ENCODE measurements at places on chromosomes 7 and 10.
A peak's percentile ranks its signal among the peaks of the same experiment; 100 is the strongest.

GRCh38 chr10:6607778-6608177, 27.7 kb upstream of the PRKCQ start:
- no peak for DNase-seq

DNA sequence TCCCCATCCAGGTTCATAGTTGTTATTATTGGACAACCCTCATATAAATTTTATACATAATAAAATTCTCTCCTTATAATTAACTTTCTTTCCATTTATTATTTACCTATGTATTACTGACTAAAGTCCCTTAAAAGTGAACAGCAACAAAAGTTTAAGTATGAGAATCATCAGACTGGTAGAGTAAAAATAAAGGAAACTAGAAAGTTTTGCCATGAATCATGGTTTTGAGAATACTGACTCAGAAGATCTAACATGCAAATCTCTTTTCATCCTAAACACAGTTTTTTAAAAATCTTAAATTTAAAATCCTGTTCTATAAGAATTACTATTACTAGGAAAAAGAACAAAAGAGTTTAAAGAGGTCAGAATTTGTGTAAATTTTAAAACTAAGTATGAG, 32.1 kb downstream of the HERC4 start:
- DNase-seq, result no peak

- DNase-seq, result no peak
These were observed 48.4 kb upstream of the GLI3 start for GRCh38 chr7:42285383-42285824.

- DNase-seq, result no peak
These were observed 74.4 kb upstream of the PAX2 start for GRCh38 chr10:100670828-100671479.

GRCh38 chr7:41451826-41452225, 251.1 kb downstream of the INHBA start:
- DNase-seq, result no peak

DNA sequence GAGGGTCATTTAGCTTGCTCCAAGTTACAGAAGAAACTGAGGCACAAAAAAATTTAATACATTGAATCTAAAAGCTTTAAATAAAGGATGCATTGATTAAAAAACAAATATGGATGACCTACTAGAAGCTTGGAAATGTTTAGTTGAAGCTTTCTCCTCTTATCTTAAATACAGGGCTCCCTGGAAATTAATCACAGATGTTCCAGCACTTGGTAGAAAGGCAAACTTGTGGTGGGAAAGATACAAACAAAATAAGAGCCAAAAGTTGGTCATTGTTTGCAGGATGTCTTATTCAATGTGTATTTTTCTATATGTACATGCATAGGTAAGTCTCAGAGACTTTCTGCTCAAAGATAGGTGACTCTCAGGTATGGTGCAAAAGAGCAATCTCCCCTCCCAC, 40.7 kb upstream of the LYZL1 start:
- no peak for DNase-seq

GRCh38 chr10:132366499-132366898, 30.5 kb upstream of the PWWP2B start:
- DNase-seq, result no peak

GRCh38 chr7:22445140-22445743, 54.7 kb downstream of the STEAP1B start:
- peak; percentile 23 for DNase-seq

DNA sequence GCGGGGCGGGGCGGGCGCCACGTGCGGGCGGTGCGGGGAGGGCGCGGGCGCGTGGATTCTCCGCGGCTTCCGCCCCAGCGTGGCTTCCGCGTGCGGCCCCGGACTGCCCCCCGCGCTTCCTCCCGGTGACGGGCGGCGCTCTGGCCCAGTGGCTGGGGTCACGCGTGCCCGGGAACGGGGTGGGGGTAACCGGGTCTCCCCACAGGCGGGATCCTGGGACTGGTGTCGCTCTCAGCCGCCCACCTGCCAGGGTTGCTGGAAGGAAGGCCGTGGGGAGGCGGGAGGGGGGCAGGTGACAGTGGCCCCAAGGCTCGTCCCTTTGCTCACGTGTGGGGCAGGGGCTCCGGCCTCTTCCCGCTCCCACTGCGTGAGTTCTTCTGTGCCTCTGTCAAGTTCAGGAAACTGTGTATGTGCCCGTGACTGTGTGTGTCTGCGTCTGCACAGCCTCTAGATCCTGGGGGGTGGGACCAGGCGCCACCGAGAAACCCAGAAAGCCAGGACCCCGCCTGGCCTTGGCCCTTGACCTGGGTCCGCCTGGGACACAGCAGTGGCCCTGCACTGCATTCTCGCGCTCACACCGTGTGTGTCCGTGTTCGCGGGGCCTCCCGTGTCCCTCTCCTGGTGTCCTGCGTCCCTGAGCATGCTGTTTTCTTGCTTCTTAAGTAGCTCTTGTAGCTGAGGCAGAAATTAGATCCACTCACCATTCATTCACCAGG, 919 bp downstream of the MAFK start:
- no peak for DNase-seq

GRCh38 chr10:29608062-29608461, 26.7 kb downstream of the SVIL start:
- DNase-seq, result peak; percentile 10

GRCh38 chr10:43203448-43204041, 63.3 kb downstream of the RASGEF1A start:
- DNase-seq, result no peak

DNA sequence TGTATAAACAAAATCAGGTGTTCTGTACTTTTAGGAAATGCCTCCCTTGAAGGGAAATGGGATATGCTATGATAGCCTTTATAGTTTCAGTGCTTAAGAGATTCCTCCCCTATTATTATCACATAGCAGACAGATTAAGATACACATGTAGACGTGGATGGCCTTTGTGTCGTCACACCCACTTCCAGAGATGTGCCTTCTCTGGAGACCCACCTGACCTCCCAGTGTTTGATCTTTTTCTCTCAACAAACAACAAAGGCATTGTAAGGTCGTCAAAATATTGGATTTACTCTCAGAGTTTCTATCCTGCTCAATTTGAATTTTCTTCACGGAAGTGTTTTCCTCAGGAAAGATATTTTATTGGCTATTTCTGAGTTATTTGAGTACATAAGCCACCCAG, 25.7 kb upstream of the C1GALT1 start:
- no peak for DNase-seq

DNA sequence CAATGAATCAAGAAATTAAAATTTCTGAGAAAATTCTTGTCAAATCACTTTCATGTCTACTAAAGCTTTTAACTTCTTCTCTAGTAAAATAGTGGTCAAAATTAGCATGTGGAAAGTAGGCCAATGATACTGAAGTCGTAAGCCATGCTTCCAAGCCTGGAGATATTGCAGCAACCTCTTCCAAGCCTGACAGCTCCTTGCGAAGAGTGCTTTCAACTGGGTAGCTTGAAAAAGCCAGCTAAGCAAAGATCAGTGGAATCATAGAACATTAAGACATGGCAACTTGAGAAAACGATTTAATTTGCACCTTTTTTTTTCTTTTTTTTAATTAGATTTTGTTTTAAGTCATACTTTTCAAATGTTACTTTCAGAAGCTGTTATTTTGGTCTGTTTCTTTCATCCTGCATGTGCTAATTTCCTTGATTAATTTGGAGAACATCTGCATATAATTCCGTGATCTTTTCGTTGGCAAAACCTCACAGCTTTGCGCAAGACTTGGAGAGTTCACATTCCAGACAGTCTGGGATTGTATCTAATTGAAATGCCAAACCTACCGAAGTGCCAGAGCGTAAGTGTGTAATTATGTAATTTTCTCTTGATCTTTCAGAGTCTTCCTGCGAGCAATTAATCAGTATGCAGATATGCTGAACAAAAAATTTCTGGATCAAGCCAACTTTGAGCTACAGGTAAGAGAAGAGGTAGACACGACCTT, 142.2 kb upstream of the INSYN2A start:
- DNase-seq, result no peak

DNA sequence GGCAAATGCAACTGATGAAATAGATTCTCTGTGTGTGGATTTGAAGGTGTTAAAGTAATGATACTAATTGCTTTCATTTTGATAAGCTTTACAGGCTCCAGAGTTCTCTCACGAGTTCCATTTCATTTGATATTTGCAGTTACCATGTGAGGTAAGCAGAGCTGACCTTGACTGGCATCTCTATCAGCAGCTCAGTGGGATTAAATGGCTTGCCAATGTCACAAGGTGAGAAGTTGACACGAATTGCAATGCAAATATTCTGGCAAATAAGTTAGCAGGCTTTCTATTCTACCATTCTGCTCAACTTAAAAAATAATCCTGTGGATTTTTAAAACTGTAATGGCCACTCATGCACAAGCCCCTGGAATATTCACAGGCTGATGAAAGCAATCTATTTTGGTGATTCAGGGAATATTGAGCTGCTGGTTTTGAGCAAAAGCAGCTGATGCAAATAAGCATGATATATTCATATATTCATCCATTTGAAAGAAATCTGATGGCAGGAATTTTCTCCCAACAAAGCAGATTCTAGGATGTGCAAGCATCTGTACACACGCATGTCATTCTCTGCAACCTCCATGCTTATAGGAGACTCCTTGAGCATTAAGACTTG, 64.5 kb upstream of the ANKRD1 start:
- DNase-seq, result no peak

GRCh38 chr10:68087685-68088401, 12.8 kb upstream of the HERC4 start:
- no peak for DNase-seq

DNA sequence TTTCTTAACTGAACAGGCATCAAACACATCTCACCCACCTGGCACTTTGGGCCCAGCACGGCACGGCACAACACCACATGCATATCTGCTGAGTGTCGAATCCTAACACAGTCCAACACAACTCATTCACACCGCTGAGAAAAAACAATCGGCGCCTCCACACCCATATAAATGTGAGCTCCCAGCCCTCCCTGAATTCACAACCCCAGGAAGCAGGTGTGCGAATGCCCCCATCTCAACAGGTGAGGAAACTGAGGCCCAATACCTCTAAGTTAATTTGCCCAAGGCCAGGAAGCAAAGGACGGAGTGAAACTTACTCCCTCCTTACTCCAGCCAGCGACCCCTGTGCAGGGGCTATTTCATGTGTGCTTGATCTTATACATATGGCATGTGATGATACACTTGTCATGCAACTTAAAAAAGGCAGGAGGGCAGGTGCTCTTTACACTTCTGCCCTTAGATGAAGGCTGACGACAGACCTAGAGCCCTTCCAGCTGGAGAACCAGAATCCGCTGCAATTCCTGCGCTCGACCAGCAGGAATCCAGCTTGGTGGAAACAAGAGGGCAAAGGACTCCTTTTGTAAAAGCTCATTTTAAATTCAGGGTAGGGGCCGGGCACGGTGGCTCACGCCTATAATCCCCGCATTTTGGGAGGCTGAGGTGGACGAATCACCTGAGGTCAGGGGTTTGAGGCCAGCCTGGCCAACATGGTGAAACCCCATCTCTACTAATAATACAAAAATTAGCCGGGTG, 116.0 kb downstream of the LARP4B start:
- DNase-seq, result no peak

- DNase-seq, result peak; percentile 98
These were observed 188.6 kb downstream of the ETV1 start for GRCh38 chr7:13800694-13801448.

DNA sequence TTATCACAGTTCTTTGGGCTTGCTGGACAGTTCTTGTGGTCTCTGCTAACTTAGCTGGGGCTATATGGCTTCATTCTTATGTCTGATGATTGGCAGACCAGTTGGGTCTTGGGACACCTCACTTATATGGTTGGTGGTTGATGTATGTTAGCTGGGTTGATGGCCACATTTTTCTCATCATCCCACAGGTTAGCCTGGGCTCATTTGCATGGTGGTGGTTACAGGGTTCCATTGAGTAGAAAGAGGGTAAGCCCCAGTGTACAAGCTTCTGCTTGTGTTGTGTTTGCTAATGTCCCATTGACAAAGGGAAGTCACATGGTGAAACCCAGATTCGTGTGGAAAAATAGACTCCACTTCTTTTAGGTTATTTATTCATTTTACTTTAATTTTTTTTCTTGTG, 40.6 kb downstream of the TMEM60 start:
- no peak for DNase-seq

GRCh38 chr10:102240467-102241031, 763 bp downstream of the PITX3 start:
- DNase-seq, result no peak

DNA sequence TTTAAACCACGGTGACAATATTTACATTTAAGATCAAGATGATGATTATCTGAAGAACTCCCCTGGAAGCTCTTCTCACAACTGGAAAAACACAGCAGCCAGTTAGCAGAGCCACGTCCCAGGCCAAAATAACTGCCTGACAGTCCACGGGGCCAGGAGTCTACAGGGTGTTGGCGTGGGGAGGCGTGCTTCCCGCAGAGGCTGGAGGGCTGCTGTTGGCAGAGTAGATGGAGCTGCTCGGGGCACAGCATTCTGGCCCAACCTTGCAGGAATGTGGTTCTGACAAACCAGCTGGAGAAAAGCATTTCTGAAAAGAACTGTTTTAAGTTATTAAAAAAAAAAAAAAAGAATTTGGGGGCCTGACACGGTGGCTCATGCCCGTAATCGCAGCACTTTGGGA, 177.9 kb downstream of the EBF3 start:
- DNase-seq, result no peak

DNA sequence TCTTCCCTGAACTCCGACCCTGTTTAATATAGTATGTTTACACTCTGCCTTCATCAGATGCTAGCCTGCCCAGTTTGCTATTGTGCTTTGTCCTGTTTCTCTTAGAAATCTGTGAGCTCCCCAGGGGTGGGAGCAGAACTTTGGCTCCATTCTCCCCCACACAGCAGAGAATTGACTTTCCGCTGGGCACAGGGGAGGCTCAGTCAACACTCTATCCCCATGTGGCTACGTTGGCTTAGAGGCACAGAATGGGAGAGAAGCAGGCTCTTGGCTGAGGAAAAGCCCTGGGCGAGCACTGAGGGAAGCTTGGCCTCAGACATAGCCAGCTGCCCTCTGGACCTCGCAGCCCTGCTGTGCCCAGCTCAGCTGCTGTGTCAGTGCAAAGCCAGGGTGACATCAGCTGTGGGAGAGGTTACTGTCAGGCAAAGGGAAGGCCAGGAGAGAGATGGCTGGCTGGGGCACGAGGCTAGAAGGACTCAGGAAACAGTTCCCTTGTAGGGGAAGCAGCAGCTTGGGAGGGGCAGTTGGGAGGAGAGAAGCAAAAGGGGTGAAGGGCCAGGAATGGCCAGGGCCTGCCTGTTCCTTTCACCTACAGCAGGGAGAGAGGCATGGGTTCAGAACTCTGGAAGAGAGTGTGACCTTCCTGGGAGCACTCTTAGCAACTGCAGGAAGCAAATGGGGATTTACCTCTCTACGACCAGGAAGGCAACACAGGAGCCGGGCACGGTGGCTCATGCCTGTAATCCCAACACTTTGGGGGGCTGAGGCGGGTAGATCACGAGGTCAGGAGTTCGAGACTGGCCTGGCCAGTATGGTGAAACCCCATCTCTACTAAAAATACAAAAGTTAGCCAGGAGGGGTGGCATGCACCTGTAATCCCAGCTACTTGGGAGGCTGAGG, 5.8 kb upstream of the SCD start:
- no peak for DNase-seq

- no peak for DNase-seq
These were observed 20.5 kb upstream of the GATA3 start for GRCh38 chr10:8033812-8034465.

GRCh38 chr7:138226001-138226476, 149.8 kb downstream of the AKR1D1 start:
- no peak for DNase-seq
